Activated naive CD4-positive, alpha-beta T cell (primary cell): ENCODE measurements at places on chromosomes 7 and 10.

DNA sequence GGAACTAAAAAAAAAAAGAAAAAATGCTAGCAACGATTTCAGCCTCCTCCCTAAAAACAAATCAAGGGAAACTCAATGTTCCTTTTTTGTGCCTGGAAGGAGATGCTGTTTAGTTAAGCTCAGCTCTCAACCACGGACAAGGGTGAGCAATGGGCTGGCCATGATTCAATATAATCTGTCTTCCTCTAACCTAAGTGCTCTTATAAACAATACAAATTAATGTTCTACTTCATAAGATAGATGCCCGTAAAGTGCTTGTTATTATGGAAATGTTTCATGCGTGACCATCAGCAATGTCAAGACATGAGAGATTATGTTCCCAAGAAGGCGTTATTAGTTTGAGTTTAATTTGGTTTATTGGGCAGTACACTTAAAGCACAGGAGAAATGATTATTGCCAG, 320.3 kb downstream of the SFMBT2 start:
- no peak for DNase-seq

DNA sequence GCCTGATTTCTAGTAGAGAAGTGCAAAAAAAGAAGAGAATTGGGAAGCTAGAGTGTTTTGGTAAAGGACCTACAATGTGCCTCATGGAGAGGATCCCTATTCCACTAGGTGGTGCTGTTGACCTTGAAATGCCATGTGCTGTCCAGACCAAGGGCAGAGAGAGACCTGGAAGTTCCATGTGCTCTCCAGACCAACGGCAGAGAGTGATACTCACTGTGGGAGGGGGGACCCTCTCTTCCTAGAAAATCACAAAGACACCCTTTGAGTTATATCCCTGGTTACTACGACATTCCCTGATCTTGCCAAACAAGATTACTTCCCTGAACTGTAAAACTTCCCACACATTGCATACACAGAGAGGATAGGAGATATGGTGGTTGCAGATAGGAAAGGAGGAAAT, 212.7 kb upstream of the ZNF804B start:
- no peak for DNase-seq

- DNase-seq, result no peak
These were observed 192.7 kb upstream of the NFE2L3 start for GRCh38 chr7:25959168-25959734.

GRCh38 chr10:69650589-69651261, 20.7 kb downstream of the FAM241B start:
- DNase-seq, result no peak

DNA sequence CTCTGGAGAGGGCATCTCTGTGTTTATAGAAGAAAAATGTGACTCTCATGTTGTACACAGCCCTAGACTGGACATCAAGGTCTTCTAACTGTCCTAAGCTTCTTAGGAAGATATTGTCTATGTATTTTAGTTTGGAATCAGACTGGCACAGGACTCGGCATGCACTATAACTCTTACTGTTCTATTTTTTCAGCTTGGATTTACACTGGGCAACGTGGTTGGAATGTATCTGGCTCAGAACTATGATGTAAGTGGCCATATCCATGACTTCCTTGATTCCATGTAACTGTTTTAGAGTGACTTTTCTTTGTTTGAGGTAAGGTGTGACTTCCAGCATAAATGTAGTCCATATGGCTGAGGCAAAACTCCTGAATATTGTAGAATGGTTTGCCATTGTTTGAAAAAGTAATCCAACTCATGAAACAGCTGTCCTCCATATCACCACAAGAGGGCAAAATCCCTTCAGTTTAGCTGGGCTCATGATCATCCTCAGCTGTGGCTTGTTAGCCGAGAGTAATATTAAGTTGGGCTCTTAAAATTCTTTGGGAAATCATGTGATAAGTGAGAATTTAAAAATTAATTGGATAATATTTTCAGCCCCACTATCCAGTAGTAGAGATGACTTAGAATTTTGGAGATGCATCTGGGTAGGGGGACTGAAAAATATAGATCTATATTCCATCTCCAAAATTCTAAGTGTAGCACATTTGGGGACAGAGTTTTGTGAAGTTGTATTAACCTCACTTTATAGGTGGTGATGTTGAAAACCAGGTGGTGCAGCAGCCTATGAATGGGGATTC, 10.4 kb downstream of the STMP1 start:
- no peak for DNase-seq

DNA sequence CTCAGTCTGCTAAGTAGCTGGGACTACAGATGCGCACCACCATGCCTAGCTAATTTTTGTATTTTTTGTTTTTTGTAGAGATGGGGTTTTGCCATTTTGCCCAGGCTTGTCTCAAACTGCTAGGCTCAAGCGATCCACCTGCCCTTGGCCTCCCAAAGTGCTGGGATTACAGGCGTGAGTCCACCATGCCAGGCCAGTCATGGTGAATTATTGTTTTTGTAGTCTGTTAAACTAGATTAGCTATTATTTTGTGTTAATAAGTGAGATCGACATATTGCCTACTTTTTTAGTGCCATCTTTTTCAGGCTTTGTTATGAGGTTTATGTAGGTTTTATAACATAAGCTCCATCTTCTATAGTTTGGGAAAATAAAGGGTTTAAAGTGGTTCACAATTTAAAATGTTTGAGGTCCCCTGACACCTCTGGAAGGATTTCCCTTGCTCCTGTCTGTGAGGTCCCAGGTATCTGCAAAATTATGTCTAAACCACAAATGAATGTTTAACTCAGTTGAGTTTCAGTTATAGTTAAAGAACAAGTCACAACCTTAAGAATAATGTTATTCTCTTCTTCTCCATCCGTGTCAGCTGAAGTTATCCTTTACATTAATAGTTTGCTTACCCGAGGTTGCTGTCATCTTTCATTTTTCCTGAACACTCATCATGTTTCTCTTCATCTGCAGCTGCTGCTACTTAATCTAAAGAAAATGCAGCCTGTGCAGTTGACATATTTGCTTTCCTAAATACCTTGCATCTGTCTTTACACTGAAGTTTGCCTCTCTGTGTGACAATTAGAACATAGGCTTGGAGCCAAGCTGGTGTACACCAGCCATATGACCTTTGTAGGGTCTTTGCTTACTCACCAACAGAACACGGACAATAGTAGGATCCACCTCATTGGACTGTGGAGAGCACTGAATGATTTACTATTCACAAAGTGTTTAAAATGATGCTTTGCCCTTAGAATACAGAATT, 8.9 kb upstream of the VSTM4 start:
- DNase-seq, result no peak

DNA sequence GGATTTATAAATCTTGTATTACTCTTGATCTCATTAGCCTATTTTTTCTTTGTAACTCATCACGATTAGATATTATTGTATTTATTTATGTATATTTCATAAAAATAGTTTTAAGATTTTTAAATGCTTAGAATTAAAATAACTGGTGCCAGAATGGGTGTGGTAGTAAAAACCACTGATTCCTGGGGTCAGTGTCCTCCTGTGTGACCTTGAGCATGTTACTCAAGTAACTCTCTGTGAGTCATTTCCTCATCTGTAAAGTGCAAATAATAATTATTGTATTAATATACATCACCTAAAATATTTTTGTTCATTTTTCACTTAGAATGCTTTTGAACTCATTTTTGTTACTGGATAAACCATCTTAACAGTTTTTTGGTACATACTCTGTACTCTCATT, 91.3 kb upstream of the TMEM229A start:
- DNase-seq, result no peak

DNA sequence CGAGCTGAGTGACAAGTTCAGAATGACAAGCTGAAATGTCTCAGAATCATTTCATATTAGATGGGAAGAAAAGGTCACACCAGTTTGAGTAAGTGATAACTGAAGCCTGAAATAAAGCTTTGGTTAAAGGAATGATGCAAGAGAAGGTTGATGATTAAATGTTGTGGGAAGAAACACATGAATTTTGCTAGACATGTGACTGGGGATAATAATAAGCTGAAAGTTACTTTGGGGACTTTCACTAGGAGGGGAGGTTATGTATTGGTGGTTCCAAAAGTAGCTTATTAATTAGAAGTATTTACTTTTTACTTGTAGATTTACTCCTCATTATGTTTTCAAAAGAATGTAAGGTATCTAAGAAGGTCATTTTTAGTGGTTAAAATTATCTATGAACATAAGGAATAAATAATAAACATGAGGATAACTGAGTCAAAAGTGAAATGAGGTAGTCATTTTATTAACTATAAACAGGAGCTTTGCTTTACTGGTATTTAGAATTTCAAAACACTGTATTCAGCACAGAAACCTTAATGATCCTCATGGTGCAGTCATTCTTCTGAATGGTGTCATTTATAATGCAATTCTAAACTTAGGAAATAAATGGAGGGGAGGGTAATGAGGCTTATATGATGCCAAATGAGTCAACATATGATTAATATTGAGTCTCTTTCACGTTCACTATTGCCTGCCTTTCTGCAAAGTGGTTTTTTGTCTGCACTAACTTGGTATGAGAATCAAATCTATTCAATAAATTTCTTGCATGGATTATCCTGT, 63.7 kb downstream of the PRKG1 start:
- no peak for DNase-seq

DNA sequence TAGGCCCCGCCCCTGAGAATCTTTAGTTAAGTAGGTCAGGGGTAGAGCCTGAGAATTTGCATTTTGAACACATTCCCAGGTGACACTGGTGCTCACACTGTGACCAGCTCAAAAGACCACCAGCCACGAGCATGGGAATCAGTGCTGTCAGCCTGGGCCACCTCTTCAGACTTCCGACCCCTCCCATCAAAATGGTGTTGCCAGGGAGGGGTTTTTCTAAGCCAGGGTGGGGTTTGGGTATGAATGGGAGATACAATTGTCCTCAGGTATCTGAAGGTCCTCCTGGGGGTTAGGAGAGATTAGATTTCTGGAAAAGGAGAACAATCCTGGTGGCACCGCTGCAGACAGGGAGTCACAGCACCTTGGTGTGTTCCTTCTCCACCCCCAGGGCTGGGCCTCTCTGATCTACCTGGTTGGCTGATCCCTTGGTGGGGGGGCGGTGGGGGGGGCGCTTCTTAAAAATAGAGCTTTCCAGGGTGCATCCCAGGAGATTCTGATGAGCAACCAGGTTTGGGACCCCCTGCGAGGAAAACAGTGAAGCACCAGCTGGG, 111.5 kb upstream of the ANLN start:
- DNase-seq, result no peak

DNA sequence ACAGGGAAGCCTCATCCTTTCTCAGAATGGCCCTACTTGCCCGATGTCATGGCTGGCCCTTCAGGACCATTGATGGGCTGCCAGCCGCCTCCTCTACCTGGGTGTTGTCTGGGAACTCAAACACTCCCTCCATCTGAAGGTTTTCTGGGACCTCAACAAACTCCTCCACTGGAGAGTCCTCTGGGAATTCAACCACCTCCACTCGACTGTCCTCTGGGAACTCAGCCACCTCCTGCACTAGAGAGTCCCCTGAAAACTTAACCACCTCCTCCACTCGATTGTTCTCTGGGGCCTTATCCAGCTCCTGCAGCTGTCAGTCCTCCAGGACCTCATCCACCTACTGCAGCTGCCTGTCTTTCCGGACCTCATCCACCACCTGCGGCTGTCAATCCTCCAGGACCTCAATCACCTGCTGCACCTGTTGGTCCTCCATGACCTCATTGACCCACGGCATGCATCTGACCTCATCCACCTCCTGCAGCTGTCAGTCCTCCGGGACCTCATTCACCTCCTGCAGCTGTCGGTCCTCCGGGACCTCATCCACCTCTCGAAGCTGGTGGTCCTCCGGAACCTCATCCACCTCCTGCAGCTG, 37.1 kb downstream of the MAT1A start:
- DNase-seq, result no peak

GRCh38 chr10:113620511-113620910, 43.3 kb downstream of the NRAP start:
- no peak for DNase-seq

DNA sequence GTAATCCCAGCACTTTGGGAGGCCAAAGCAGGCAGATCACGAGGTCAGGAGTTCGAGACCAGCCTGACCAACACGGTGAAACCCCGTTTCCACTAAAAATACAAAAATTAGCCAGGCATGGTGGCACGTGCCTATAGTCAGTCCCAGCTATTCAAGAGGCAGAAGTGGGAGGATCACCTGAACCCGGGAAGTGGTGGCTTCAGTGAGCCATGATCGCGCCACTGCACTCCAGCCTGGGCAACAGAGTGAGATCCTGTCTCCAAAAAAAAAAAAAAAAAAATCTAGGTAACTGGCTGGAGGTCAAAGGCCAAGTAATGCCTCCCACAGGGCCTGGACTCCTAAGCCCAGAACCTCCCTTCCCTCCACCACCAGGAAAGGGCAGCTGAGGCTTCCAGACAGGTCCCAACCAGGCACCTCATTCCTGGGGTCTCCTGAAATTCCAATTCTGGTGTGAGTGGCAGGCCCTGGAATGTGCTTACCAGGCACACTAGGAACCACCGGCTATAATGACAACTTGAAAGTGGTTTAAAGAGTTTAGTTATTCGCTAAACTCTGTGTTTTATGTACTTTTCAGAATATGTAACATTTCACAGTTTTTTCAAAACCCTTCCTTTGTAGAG, 86.9 kb upstream of the TNRC18 start:
- DNase-seq, result no peak

- no peak for DNase-seq
These were observed 25.1 kb downstream of the GALNT11 start for GRCh38 chr7:152050547-152050971.

DNA sequence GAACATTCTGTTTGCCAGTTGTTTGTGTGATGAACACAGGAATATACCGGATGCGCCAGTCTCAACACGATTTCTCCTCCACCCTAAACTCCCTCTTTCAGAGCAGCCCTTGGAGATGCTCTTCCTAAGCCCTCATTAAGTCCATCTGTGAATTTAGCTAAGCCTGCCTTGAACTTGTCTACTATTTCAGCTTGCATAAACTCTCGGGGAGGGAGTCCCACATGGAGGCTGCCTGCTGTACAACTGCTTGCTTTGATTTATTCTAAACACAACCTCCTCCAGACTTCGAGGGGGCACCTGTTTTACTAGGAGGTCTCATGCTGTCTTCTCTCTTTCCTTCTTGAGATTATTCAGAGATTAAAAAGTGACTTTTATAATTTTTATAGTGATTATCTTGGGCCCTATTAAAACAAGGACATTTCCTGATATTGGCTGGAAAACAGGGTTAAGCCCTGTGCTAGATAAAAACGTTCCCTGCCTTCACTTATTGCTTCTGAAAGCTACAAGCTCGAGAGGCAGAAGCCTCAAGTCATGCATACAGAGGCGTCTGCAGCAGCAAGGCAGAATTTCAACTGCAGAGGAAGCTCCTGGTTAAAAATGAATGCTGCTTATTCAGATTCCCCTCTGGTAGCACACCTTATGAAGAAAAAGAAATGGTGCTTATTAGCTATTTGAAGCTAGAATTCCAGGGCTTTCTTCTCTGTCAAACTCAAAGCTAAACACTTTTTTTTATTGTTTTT, 174.3 kb downstream of the FANK1 start:
- DNase-seq, result no peak

DNA sequence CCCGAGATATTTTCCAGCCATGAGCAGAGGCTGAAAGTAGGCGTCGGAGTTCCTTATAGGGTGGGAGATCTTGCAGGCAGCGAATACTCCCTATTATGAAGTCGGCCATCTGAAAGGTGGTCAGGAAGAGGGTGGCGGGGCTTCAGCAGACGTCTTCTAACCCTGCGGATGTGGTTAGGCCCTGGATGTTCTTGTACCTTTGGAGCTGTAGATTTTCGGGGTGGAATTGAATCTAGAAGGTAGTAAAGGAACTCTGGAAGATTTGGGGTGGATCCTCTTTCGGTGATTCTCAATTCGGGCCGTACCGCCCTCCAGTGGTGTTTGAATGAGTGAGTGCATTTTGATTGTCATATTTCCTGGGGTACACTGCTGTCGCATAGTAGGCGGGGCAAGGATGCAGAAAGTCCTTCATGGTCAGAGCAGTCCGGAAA, 635 bp downstream of the NUP205 start:
- peak; percentile 12 for DNase-seq
